Astrocyte (in vitro differentiated cells and primary cell): ENCODE measurements at places on chromosomes 2 and 18. TPM values are rescaled to one million over a fixed set of nuclear protein-coding genes. Genes with fewer than 3 reads are reported as not detected.

The ATP8B1 gene
- 6.9 and 10.4 TPM in 2 replicates for total RNA-seq

The GNLY gene
- total RNA-seq: not detected in 2 replicates

GRCh38 chr2:71385012-71385411 is 53.4 kb downstream of the ZNF638 start:
- DNase-seq: peak; percentile 72
- H3K27me3 ChIP-seq: no peaks in the 10 kb centered on the region
- no peak overlapping the region for H3K4me3 ChIP-seq
- H3K4me1 ChIP-seq: peaks cover 8% of the 10 kb centered on the region

The PLCL1 gene
- 0.84 and 1.6 TPM in 2 replicates for total RNA-seq

The SLC66A3 gene
- 14.3 and 16.0 TPM in 2 replicates for total RNA-seq

- peaks cover 14% of the 10 kb centered on the region for H3K4me1 ChIP-seq
- no peaks in the 10 kb centered on the region for H3K27me3 ChIP-seq
- H3K27ac ChIP-seq: no peak overlapping the region
- H3K36me3 ChIP-seq: no peaks in the 10 kb centered on the region
- DNase-seq: no peak
Observed at GRCh38 chr18:80006724-80007123, 18.4 kb upstream of the TXNL4A start.

DNA sequence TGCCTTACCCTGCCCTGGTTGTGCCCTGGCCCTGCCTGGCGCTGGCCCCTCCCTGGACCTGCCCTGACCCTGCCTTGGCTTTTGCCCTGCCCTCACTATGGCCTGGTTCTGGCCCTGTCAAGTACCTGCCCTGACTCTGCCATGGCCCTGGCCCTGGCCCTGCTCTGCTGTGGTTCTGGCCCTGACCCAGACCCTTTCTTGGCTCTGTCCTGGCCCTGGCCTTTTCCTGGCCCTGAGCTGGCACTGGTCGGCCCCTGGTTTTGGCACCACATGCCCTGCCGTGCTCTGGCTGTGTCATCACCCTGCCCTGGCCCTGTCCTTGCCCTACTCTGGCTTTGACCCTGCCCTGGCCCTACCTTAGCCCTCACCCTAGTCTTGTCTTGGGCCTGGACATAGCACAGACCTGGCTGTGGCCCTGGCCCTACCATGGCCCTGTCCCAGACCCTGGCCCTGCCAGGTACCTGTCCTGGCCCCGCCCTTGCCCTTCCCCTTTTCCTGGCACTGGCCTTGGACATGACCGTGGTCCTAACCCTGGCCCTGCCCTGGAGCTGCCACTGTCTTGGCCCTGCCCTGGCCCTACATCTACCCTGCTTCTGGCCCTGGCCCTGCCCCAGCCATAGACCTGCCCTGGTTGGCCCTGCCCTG is 4.8 kb upstream of the ANKRD62 start:
- H3K27ac ChIP-seq: no peak overlapping the region
- H3K4me3 ChIP-seq: no peak overlapping the region
- no peaks in the 10 kb centered on the region for H3K27me3 ChIP-seq

- no peak overlapping the region for H3K4me3 ChIP-seq
- no peak for DNase-seq
- H3K4me1 ChIP-seq: no peaks in the 10 kb centered on the region
- no peak overlapping the region for H3K27ac ChIP-seq
- no peaks in the 10 kb centered on the region for H3K27me3 ChIP-seq
Observed at GRCh38 chr2:140862181-140862580, 1268.6 kb downstream of the LRP1B start.

The IL36G gene
- total RNA-seq: not detected in 2 replicates

- H3K36me3 ChIP-seq: no peaks in the 10 kb centered on the region
- H3K4me1 ChIP-seq: peaks cover 24% of the 10 kb centered on the region
- no peaks in the 10 kb centered on the region for H3K27me3 ChIP-seq
- peak; percentile 94 for DNase-seq
Observed at GRCh38 chr2:1055014-1055595, 104.5 kb downstream of the SNTG2 start.

The LYG1 gene
- 1.1 and 1.3 TPM in 2 replicates for total RNA-seq

The SULT1C2 gene
- total RNA-seq: 0.23 TPM in 1 of 2 replicates, not detected in the other

The ILKAP gene
- 32.3 and 35.2 TPM in 2 replicates for total RNA-seq

The LBX2 gene
- total RNA-seq: 0.89 and 1.0 TPM in 2 replicates

DNA sequence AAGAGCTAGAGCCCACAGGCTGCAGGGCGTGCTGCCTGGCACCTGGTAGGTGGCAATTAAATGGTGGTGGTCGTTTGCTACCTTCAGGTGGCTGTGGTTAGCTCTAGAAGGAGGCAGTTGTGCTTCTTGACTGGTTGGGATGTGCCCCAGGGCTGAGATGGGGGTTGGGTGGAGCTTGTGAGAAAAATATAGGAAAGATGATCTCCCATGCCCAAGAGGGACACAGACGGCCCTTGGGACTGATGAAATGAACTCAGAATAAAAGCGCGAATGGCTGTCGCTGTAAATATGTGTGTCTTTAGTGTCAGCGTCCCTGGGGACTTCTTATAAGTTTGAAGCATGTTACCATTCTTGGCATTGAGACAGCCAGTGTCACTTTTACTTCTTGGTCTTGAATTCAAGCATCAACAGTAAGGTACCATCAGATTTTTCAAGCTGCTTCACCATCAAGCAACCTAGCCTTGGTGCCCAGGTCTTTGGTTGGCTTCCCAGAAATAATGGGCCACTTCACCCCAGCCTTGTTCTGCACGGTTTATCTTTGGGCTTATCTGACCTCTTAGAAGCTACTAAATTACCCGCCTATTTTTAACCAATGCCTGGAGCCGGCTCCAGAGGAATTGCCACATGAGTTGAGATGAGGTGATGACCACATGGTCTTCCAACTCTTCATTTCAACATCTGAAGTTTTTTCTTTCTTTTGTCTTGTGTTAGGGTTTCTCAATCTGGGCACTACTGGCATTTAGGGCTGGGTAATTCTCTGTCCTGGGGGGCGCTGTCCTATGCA is 11.9 kb downstream of the LRRFIP1 start:
- H3K27me3 ChIP-seq: no peaks in the 10 kb centered on the region
- H3K4me1 ChIP-seq: no peaks in the 10 kb centered on the region
- DNase-seq: no peak
- H3K36me3 ChIP-seq: no peaks in the 10 kb centered on the region

The LINC00305 gene
- not detected in 2 replicates for total RNA-seq

DNA sequence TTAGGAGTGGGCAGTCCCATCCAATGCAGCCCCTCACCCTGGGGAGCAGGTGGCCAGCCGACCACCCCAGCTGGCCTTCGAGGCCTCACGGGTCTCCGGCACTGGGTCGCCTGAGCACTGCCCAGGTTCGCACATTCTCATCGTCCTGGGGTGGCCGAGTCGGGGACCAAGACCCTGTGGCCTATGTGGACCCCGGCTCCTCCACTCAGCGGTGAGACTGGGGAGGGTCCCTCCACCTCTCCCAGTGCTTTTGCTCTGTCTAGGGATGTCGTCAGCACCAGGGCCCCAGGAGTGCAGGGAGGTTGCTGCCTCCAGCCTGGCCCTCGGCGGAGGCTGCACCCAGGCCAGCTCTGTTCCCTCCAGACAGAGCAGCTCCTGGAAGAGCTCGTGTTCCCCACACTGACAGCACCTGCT is 89.6 kb downstream of the TPO start:
- DNase-seq: no peak
- H3K36me3 ChIP-seq: no peaks in the 10 kb centered on the region
- no peak overlapping the region for H3K27ac ChIP-seq
- no peaks in the 10 kb centered on the region for H3K4me1 ChIP-seq
- no peak overlapping the region for H3K4me3 ChIP-seq

The POTEC gene
- not detected in 2 replicates for total RNA-seq

The IMPA2 gene
- total RNA-seq: 4.1 and 4.8 TPM in 2 replicates

The KATNAL2 gene
- total RNA-seq: 3.0 and 3.8 TPM in 2 replicates

GRCh38 chr2:67346718-67347407 is 50.3 kb upstream of the ETAA1 start:
- H3K36me3 ChIP-seq: no peaks in the 10 kb centered on the region
- H3K27me3 ChIP-seq: no peaks in the 10 kb centered on the region
- DNase-seq: peak; percentile 20

DNA sequence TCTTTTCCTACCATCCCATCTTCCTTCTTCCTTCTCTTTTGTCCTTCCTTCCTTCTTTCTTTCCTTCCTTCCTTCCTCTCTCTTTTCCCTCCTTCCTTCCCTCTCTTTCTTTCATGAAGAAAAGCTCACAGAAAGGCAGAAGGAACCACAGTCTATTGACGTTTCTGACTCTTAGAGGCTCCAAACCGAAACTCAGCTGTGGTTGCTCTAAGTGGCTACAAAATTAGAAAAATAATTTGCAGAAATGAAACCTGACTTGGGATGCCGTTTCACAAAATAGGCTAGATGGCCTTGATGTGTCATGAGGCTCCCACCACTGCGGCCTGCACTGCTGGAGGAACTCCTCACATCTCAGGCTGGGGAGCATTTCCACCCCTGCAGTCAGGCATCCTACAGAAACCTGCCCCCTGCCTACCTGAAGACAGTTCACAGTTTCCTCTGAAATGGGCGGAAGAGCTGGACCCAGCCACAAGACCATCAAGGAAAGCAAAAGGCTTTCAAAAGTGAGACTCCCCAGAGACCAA is 165.6 kb downstream of the SMAD7 start:
- H3K27ac ChIP-seq: no peak overlapping the region
- peaks cover 44% of the 10 kb centered on the region for H3K4me1 ChIP-seq
- no peaks in the 10 kb centered on the region for H3K36me3 ChIP-seq
- no peaks in the 10 kb centered on the region for H3K27me3 ChIP-seq
- no peak overlapping the region for H3K4me3 ChIP-seq
- no peak for DNase-seq

The TGFA gene
- total RNA-seq: 0.55 and 1.4 TPM in 2 replicates

GRCh38 chr2:7835693-7836680 is 845.9 kb upstream of the ID2 start:
- H3K27ac ChIP-seq: no peak overlapping the region
- no peaks in the 10 kb centered on the region for H3K4me1 ChIP-seq
- DNase-seq: no peak
- no peaks in the 10 kb centered on the region for H3K27me3 ChIP-seq

The SLC16A14 gene
- 3.5 and 4.2 TPM in 2 replicates for total RNA-seq

The BOLL gene
- not detected in 2 replicates for total RNA-seq

- H3K27me3 ChIP-seq: no peaks in the 10 kb centered on the region
- H3K27ac ChIP-seq: no peak overlapping the region
- no peak overlapping the region for H3K4me3 ChIP-seq
- H3K36me3 ChIP-seq: no peaks in the 10 kb centered on the region
- DNase-seq: no peak
- H3K4me1 ChIP-seq: no peaks in the 10 kb centered on the region
Observed at GRCh38 chr2:172870396-172870795, 134.8 kb downstream of the RAPGEF4 start.

The C2orf66 gene
- total RNA-seq: 0.29 and 0.54 TPM in 2 replicates

GRCh38 chr18:21826196-21826595 is 85.6 kb downstream of the MIB1 start:
- H3K4me3 ChIP-seq: no peak overlapping the region
- no peaks in the 10 kb centered on the region for H3K36me3 ChIP-seq
- H3K4me1 ChIP-seq: peaks cover 9% of the 10 kb centered on the region
- peak; percentile 88 for DNase-seq
- peak overlapping the region; percentile 24 for H3K27ac ChIP-seq

GRCh38 chr2:12173271-12173942 is 427.0 kb downstream of the LPIN1 start:
- H3K27me3 ChIP-seq: no peaks in the 10 kb centered on the region
- H3K4me3 ChIP-seq: no peak overlapping the region
- peaks cover 26% of the 10 kb centered on the region for H3K4me1 ChIP-seq
- H3K36me3 ChIP-seq: no peaks in the 10 kb centered on the region

- peak overlapping the region; percentile 24 for H3K27ac ChIP-seq
- H3K4me3 ChIP-seq: no peak overlapping the region
- peak; percentile 87 for DNase-seq
- no peaks in the 10 kb centered on the region for H3K27me3 ChIP-seq
Observed at GRCh38 chr2:234690569-234691213, 193.8 kb upstream of the ARL4C start.

The CLIP4 gene
- total RNA-seq: 14.7 and 18.4 TPM in 2 replicates

DNA sequence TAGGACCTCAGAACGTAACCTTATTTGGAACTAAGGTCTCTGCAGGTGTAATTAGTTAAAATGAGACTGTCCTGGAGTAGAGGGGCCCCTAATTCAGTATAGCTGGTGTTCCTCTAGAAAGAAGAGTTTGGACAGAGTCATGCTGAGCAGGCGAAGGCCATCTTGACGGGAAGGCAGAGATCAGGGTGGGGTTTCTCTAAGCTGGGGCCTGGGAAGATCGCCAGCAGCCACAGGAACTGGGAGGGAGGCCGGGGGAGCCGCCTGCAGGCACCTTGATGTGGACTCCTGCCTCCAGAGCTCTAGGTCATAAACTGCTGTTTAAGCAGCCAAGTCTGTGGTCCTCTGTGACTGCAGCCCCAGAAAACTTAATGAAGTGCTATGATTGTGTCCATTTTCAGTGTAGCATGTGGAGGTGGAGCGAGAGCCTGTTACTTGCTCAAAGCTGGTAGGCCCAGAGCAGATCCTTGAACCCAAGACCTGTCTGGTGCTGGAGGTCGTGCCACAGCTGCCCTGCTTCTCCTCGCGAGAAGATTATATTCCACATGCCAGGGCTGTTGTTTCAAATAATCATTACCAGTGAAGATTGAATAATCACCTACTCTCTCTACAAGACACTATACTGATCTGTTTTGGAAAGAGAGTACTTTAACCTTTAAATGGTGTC is 105.7 kb downstream of the TPO start:
- peak; percentile 1 for DNase-seq
- H3K4me1 ChIP-seq: no peaks in the 10 kb centered on the region
- H3K36me3 ChIP-seq: no peaks in the 10 kb centered on the region
- H3K4me3 ChIP-seq: no peak overlapping the region
- no peaks in the 10 kb centered on the region for H3K27me3 ChIP-seq

GRCh38 chr2:204691911-204692510 is 146.7 kb downstream of the PARD3B start:
- no peaks in the 10 kb centered on the region for H3K36me3 ChIP-seq
- H3K27ac ChIP-seq: no peak overlapping the region
- no peak overlapping the region for H3K4me3 ChIP-seq
- H3K27me3 ChIP-seq: no peaks in the 10 kb centered on the region

GRCh38 chr2:190583507-190584337 is 49.2 kb upstream of the NEMP2 start:
- H3K36me3 ChIP-seq: no peaks in the 10 kb centered on the region
- DNase-seq: no peak
- no peak overlapping the region for H3K4me3 ChIP-seq

- H3K4me3 ChIP-seq: no peak overlapping the region
- no peaks in the 10 kb centered on the region for H3K27me3 ChIP-seq
Observed at GRCh38 chr2:72958542-72959385, 41.4 kb downstream of the EMX1 start.

- H3K27me3 ChIP-seq: peaks cover 4% of the 10 kb centered on the region
- no peaks in the 10 kb centered on the region for H3K36me3 ChIP-seq
- no peak for DNase-seq
- H3K4me3 ChIP-seq: no peak overlapping the region
- peaks cover 11% of the 10 kb centered on the region for H3K4me1 ChIP-seq
Observed at GRCh38 chr2:23567161-23567756, 182.3 kb downstream of the KLHL29 start.

- H3K36me3 ChIP-seq: no peaks in the 10 kb centered on the region
- H3K4me3 ChIP-seq: no peak overlapping the region
- DNase-seq: no peak
- H3K4me1 ChIP-seq: no peaks in the 10 kb centered on the region
- H3K27ac ChIP-seq: no peak overlapping the region
Observed at GRCh38 chr2:61549546-61549945, 11.4 kb upstream of the XPO1 start.
